ENCODE measurements at places on chromosomes 3 and 15.
A peak's percentile ranks its signal among the peaks of the same experiment; 100 is the strongest.

- no peaks in the 10 kb centered on the region for H3K27me3 ChIP-seq
- H3K36me3 ChIP-seq = no peaks in the 10 kb centered on the region
- H3K4me1 ChIP-seq = no peaks in the 10 kb centered on the region
- DNase-seq = no peak
- no peak overlapping the region for H3K4me3 ChIP-seq
Measured at GRCh38 chr3:14685179-14685578, 10.2 kb downstream of the C3orf20 start.

DNA sequence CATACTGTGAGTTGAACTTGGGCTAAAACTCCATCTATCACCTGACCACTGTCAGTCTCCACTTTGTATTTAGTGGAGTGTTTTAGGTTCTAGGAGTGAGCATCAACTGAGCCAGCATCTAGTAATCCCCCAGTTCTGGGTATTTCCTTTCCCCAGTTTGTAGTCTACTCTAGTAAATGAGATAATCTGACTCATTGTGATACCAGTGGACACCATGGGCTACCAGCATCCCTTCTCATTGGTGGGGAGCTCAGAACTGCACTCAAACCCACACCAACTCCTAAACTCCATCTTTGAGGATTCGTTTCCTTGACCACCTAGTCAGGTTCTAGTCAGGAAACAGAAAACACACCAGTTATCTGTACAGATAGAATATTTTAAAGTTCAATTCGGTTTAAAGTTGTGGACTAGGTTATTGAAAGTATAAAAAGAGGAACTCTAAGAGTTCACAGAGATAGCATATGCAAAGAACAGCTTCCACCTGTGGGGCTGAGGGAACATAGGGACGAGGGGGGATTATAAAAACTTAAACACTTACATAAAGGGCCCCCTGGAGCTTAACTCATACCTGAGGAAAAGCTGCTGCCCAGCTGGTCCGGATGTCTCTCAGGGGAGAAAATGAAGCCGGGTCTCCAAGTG, 36.0 kb downstream of the LEO1 start:
- no peaks in the 10 kb centered on the region for H3K4me1 ChIP-seq
- no peak overlapping the region for H3K27ac ChIP-seq
- H3K4me3 ChIP-seq = no peak overlapping the region
- DNase-seq = no peak
- H3K27me3 ChIP-seq = no peaks in the 10 kb centered on the region
- H3K36me3 ChIP-seq = peaks cover 41% of the 10 kb centered on the region

- H3K27ac ChIP-seq = no peak overlapping the region
- H3K36me3 ChIP-seq = no peaks in the 10 kb centered on the region
- no peak for DNase-seq
- no peak overlapping the region for H3K4me3 ChIP-seq
- no peaks in the 10 kb centered on the region for H3K4me1 ChIP-seq
- H3K27me3 ChIP-seq = no peaks in the 10 kb centered on the region
Measured at GRCh38 chr3:118963711-118964110, 70.9 kb downstream of the IGSF11 start.

GRCh38 chr3:153130312-153130977, 31.6 kb upstream of the RAP2B start:
- no peak overlapping the region for H3K4me3 ChIP-seq
- no peak overlapping the region for H3K27ac ChIP-seq
- no peaks in the 10 kb centered on the region for H3K27me3 ChIP-seq
- H3K4me1 ChIP-seq = peaks cover 3% of the 10 kb centered on the region

GRCh38 chr15:76341366-76342057, 4.9 kb downstream of the ISL2 start:
- no peaks in the 10 kb centered on the region for H3K36me3 ChIP-seq
- peaks cover 78% of the 10 kb centered on the region for H3K4me1 ChIP-seq
- H3K4me3 ChIP-seq = peak overlapping the region; percentile 46
- no peak for DNase-seq
- H3K27ac ChIP-seq = no peak overlapping the region

- H3K27me3 ChIP-seq = no peaks in the 10 kb centered on the region
- no peaks in the 10 kb centered on the region for H3K4me1 ChIP-seq
- H3K4me3 ChIP-seq = no peak overlapping the region
- DNase-seq = no peak
- H3K27ac ChIP-seq = no peak overlapping the region
Measured at GRCh38 chr3:67531181-67532101, 123.0 kb downstream of the SUCLG2 start.

DNA sequence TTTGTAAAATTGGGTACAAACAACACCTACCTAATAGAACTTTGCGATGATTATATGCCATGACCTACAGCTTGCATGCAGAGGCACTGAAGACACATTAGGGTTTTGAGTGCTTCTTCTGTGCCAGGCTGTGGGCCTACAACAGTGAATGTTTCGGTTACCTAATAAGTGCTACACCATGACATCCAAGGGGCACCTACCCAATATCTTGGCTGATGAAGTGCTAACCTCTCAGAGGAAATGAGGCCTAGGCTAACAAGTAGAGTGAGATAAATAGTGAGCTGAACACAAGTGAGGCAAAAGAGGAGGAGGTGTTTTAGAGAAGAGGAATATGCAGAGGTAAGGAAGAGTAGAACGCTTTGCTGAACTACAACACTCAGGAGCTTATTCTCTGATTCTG, 12.2 kb upstream of the RASGRP1 start:
- H3K4me3 ChIP-seq = no peak overlapping the region
- no peaks in the 10 kb centered on the region for H3K4me1 ChIP-seq
- no peaks in the 10 kb centered on the region for H3K27me3 ChIP-seq
- no peaks in the 10 kb centered on the region for H3K36me3 ChIP-seq

DNA sequence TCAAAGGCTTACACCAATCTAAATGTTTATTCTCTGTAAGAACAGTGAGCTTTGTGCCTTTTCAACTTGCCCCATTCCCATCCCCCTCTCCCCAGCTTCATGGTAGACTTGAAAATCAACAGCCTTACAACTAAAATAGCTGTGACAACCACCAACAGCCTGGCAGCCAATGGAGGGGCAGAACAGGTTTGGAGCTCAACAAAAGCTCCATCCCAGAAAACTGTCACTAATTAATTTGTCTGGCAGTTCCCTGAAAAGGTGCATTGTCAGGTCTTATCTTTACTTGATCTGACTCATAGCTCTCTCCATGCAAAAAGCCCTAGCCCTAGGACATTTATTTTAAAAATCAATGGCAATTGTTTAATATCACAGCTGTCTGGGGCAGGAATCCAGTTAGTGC, 22.6 kb downstream of the MTHFS start:
- no peak for DNase-seq
- H3K4me1 ChIP-seq = no peaks in the 10 kb centered on the region
- H3K27ac ChIP-seq = no peak overlapping the region
- H3K36me3 ChIP-seq = peaks cover 15% of the 10 kb centered on the region

DNA sequence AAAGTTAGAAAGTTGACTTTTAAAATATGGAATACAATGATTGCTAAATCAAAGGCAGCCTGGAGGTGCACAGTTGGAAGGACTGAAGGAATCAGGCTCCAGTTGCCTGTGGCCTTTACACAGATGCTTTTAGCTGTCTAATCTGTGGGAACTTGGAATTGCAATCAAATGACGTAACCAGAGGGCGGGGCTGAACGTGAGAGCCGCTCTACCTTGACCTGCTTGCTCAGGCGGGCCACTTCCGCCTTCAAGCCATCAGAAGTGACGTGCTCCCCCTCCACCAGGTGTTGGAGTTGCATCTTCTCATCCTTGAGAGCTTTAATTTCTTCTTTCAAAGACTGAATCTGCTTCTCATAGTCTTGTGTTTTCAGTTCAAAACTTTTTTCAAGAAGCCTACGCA, 37.7 kb upstream of the GNB5 start:
- no peak overlapping the region for H3K27ac ChIP-seq
- H3K36me3 ChIP-seq = no peaks in the 10 kb centered on the region

- peaks cover 21% of the 10 kb centered on the region for H3K36me3 ChIP-seq
- no peak overlapping the region for H3K4me3 ChIP-seq
- no peaks in the 10 kb centered on the region for H3K4me1 ChIP-seq
- no peaks in the 10 kb centered on the region for H3K27me3 ChIP-seq
- no peak overlapping the region for H3K27ac ChIP-seq
- DNase-seq = no peak
Measured at GRCh38 chr3:37811625-37812498, 49.8 kb upstream of the CTDSPL start.

- no peak overlapping the region for H3K27ac ChIP-seq
- peaks cover 48% of the 10 kb centered on the region for H3K4me1 ChIP-seq
- DNase-seq = no peak
- H3K36me3 ChIP-seq = no peaks in the 10 kb centered on the region
Measured at GRCh38 chr3:125165189-125165947, 47.2 kb downstream of the SLC12A8 start.

DNA sequence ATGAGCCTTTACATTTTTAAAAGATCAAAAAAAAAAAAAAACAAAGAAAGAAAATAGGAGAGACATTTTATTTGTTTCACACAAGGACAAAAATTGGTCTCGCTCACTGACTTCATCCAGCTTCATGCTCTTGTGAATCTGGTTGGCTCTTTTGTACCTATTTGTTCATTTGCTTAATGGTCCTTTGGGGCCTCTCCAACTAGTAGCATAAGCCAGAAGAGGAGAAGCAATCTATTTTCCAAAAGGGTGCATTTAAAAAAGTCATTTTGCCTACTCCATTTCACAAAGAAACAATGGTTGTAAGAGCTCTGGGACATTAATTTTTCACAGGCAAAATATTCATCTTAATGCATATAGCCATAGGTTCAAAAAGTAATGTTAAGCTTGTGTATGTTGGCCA, 168.3 kb upstream of the ADAMTS9 start:
- H3K4me3 ChIP-seq = no peak overlapping the region
- H3K36me3 ChIP-seq = no peaks in the 10 kb centered on the region
- no peak for DNase-seq
- no peaks in the 10 kb centered on the region for H3K4me1 ChIP-seq
- H3K27ac ChIP-seq = no peak overlapping the region

DNA sequence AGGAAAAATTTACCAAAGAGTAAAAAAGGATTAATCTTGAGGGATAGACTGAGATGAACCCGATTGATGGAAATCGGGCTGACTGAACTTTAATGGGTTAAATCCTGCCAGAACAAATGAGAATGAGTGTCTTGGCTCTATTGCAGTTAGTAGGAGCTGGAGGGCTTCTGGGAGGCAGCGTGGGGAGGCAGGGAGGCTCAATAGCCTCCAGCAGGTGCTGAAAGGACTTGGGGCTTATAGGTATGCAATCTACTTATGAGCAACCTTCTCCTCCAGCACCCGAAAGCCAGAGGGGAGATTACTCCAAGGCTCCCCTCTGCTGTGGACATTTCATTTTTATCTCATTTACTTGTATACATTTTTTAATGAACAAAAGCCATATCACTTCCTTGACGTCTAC, 1.0 kb upstream of the CRYBG3 start:
- peak overlapping the region; percentile 73 for H3K4me3 ChIP-seq
- no peaks in the 10 kb centered on the region for H3K36me3 ChIP-seq
- H3K27ac ChIP-seq = no peak overlapping the region
- DNase-seq = no peak
- no peaks in the 10 kb centered on the region for H3K27me3 ChIP-seq
- peaks cover 34% of the 10 kb centered on the region for H3K4me1 ChIP-seq

- no peak for DNase-seq
- H3K4me1 ChIP-seq = peaks cover 10% of the 10 kb centered on the region
- H3K4me3 ChIP-seq = no peak overlapping the region
- H3K27ac ChIP-seq = no peak overlapping the region
- no peaks in the 10 kb centered on the region for H3K36me3 ChIP-seq
Measured at GRCh38 chr3:127770671-127771355, 51.5 kb downstream of the MGLL start.

Data from suprapubic skin (tissue), 4 donors.